ENCODE measurements at places on chromosomes 5 and 9.

DNA sequence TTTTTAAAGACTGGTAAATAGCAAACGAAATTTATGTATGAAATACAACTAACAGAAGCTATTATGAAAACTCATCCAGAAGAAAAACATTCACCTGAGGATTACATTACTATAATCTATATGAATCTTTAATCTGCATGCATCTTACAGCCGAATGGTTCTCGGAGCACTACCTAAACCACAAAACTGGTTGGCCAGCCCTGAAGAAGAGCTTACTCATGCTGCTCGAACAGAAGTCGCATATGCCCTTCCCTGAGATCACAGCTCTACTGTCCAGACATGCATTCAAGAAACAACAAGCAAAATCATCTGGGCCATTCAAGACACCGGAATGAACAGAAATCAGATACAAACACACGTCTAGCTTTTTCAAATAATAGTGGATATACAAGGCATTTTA is 931.0 kb upstream of the DMAC1 start:
- DNase-seq: no peak

GRCh38 chr9:111832449-111832848 is 37.7 kb upstream of the SHOC1 start:
- DNase-seq: no peak

- DNase-seq: no peak
Observed at GRCh38 chr5:76682387-76682786, 33.5 kb upstream of the F2R start.

GRCh38 chr9:115524453-115525059 is 406.6 kb upstream of the TNC start:
- DNase-seq: peak; percentile 72

- no peak for DNase-seq
Observed at GRCh38 chr5:132831095-132831860, 831 bp upstream of the SHROOM1 start.

GRCh38 chr5:14305045-14305444 is 161.9 kb downstream of the TRIO start:
- DNase-seq: no peak

- no peak for DNase-seq
Observed at GRCh38 chr9:134298000-134298399, 28.3 kb upstream of the RXRA start.

- peak; percentile 64 for DNase-seq
Observed at GRCh38 chr5:54884195-54884536, 101.2 kb downstream of the ESM1 start.

DNA sequence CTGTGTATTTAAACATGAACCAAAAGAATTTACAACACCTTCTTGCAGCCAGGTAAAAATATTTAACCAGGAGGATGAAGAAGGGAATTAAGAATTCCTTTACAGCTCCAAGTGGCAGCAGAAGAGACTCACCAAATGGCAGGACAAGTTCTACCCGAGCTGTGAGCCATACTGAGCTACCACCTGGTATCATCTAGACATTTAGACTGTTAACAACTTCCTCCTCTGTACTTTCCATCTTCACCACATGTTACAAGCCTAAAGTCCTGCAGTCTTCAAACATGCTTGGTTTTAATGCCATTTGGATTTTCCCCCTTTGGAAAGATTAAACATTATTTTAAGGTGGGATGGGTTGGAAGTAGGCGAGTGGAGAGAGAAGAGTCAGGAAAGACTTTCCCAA is 190.2 kb downstream of the TRPM6 start:
- no peak for DNase-seq

Data from endodermal cell (in vitro differentiated cells).